IPS DF 19.7 (cell line): ENCODE measurements at places on chromosomes 12 and 14.
A peak's percentile ranks its signal among the peaks of the same experiment; 100 is the strongest.

DNA sequence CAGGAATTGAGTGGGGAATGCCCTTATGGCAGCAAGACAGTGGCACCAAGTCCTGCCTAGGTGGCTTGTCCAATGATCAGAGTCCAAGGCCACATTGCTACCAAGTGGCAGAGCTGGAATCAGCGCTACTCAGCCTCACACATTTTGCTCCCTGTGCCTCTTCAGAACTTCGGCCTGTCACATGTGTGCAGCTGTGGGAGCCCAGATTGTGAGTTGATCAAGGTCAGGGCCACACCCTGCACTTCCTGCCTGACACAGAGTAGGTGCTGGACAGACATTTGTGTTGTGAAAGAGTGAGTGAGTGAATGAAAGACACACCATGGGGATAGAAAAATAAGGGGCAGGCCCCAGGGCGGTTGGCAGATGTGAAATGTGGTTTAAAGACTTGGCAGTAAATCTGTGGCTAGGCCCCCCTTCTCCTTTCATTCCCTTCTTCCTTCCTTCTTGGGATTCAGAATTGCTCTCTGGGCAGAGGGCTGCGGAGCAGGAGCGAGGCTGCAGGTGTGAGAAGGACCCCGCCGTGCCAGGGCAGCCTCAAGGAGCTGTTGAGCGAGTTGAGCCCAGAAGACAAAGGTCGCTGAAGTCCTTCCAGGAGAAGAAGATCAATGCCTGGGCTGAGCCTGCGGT is 83.5 kb downstream of the SLC25A47 start:
- DNase-seq = no peak

DNA sequence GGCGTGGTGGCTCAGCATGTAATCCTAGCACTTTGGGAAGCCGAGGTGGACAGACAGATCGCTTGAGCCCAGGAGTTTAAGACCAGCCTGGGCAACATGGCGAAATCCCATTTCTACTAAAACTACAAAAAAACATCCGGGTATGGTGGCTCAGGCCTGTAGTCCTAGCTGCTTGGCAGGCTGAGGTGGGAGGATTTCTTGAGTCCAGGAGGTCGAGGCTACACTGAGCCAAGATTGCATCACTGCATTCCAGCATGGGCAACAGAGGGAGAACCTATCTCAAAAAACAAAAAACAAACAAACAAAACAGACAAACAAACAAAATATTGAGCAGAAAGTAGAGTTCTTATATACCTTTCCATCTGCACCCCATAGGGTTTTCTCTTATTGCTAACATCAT is 9.0 kb upstream of the SLC25A21 start:
- DNase-seq = no peak

DNA sequence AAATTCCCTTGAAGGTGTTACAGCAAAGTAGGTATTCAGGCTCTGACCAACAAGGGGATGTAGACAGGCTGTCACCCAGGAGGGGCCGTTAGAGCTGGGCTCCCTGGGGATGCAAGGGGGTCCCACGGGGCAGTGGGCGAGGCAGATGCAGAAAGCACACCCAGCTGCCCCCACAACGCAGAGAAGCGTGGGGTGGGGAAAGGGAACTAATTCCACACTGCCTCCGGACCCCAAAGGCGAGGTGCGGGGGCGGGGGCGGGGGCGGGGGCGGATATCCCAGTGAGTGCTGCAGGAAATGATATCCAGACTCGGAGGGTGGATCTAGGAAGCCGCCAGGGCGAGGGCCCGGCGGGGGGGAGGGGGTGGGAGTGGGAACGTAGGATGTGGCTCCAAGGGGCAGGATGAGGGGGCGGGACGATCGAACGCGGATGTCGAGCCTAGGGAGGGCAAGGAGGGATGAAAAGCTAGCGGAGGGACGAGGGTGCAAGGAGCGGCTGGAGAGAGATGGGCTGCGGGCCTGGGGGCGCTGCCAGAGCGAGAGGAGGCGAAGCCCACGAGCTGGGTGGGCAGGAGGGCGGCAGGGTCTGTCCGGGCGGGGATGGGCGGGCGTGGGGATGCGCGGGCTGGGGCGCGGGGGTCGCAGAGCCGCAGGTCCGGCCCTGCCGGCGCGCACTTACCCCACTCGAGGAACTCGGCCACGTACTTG is 874 bp downstream of the CDC42BPB start:
- no peak for DNase-seq

GRCh38 chr14:90332271-90332584 is 487 bp upstream of the NRDE2 start:
- DNase-seq = no peak

DNA sequence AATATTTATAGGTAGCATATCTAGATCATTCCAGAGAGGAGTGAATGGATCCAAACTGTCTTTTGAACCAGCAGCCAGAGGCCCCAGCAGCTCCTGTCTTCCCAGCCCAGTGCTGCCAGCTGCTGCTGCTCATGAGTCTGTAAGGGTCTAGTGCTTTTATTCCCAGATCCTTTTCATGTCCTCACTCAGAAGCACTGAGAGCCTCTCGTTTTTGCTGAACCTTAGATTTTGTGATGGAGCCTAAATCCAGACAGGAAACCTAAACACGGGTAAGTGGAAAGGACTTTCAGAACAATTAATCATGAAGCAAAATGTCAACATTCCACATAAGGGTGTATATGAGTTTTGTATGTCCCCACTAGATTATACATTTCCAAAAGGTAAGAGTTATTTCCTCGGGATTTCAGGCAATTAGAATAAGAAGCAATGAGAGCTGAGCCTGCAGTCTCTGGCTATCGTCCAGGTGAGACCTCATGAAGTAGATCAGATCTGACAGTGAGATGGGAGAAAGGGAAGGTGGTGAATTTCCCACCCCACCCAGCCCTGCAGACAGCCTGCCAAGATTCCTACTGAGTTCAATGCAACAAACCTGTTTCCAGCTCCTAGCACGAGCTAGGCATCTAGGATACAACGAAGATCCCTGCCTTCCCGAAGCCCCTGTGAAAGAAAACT is 84.4 kb downstream of the NINJ2 start:
- no peak for DNase-seq

DNA sequence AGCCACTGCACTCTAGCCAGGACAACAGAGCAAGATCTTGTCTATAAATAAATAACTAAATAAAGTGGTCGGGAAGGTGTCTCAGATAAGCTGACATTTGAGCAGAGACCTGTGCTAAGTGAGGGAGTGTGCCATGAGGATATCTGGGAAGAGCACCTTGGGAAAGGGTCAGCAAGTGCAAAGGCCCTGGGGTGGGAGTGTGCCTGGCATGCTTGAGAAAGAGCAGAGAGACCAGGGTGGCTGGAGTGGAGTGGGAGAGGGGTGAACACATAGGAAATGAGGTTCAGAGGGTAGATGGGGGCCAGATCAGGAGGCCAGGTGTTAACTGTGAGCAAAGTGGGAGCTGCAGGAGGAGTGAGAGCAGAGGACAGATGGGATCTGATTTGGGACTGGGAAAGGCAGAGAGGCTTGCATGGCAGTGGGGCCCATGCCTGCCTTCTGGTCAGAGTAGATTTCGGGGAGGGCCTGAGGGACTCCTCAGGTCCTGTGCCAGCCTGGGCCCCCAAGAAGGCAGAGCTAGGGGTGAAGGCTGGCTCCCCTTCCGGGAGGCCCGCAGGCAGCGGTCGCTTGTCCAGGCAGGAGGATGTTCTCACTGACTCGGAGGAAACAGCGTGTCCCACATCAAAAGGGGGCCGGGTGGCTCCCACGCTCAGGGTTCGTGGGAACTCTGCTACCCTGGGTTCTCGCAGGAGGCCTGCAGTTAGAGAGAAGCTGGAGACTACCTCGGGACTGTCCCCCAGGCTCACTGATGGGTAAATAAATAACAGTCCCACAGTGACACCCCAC is 32.6 kb downstream of the DTX1 start:
- no peak for DNase-seq

GRCh38 chr12:89927226-89927698 is 218.6 kb upstream of the ATP2B1 start:
- DNase-seq = no peak

DNA sequence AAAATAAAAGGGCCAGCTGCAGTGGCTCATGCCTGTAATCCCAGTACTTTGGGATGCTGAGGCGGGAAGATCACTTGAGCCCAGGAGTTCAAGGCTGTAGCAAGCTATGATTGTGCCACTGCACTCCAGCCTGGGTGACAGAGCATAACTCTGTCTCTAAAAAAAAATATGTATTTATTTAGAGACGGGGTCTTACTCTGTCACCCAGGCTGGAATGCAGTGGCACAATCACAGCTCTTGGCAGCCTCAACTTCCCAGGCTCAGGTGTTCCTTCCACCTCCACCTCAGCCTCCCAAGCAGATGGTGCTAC is 179.3 kb upstream of the ATF7IP start:
- no peak for DNase-seq

DNA sequence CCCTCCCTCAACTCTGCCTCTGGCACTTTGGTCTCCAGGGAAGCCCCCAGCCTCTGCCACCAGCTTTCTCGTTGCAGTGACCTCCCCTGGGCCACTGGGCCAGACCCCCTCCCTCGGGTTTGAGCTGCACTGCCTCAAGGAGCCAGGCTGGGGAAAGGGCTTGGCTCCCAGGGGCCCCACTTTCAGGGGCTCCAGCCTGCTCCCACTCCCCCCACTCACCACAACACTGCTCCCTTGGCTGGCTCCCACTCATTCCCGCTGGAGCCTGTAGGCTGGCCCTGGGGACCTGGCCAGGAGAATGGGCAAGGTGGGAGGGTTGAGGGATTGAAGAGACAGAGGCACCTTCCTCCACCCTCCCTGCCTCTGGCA is 19.3 kb upstream of the KIF26A start:
- no peak for DNase-seq

- peak; percentile 25 for DNase-seq
Measured at GRCh38 chr14:60204843-60205774, 39.9 kb upstream of the DHRS7 start.

- no peak for DNase-seq
Measured at GRCh38 chr14:54579621-54580020, 12.7 kb downstream of the SAMD4A start.

- no peak for DNase-seq
Measured at GRCh38 chr12:14303661-14304155, 61.8 kb upstream of the ATF7IP start.

DNA sequence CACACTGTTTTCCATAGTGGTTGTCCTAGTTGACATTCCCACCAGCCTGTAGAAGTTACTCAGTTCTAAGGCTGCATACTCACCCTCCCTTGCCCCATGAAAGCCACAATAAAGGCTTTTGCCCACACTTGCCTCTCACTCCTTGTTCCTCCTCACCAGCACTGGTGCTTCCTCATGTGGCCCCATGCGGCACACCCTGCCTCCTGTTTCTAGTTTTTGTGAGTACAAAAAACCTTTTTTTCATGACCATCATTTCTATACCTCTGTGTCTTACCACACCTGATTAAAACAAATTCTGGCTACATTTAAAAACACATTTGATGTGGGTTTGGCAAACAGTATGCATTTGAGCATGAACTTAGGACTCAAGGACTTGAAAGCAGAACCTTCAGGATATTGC is 40.7 kb upstream of the RIN3 start:
- DNase-seq = no peak

GRCh38 chr12:52279422-52280318 is 5.2 kb downstream of the KRT86 start:
- no peak for DNase-seq

DNA sequence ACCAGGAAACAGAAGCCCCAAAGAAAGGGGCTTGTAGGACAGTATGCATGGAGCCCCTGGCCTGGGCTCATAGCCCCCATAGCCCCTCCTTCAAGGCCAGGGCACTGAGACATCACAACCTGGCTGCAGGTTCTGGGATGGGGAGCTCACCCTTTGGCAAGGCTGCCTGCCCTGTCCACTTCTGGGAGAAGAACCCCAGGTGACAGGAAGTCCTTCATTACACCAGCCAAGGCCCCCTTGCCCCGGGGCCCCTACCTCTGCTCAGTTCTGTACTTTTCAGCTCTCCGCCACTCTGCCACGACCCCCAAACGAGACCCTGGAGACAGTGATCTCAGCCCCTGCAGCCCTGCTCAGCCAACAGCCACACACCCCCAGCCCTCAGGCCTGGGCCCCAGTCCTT is 223.2 kb upstream of the RTL1 start:
- no peak for DNase-seq

GRCh38 chr12:124196236-124196635 is 98.7 kb upstream of the RFLNA start:
- no peak for DNase-seq

DNA sequence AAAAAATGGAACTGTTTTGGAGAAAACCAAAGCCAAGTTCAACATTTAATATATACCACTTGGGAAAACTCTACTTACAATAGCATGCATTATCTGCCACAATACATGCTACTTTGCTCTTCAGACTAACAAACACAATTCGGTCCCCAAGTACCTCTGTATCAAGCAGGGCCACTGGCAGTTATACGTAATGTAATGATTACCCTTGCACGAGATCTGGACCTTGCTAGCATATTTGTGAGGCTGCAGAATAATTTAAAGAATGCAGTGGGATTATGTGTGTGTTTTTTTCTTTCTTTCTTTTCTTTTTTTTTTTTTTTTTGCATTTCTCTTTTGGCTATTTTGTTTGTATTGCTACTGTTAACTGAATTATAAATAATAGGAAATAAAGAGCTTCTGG is 22.8 kb upstream of the PYGL start:
- DNase-seq = no peak
